Spleen (tissue), 13 donors: ENCODE measurements at places on chromosomes 2 and 18. TPM values are rescaled to one million over a fixed set of nuclear protein-coding genes. Genes with fewer than 3 reads are reported as not detected.

DNA sequence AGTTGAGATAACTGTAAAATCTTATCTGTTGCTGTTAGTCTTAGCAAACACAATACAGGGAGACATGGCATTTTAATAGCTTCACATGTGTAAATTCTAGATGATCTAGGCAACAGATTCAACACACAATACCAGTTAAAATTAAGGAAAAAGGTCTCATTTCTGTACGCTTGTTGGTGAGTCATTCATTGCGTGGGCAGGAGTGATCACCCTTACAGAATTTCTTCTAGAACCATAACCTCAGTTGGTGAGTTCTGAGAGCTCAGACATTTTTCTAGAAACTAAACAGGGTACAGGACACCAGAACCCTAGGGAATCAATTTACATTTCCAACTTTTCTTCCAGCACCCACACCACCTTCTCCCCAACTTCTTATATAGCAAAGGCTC is 81.9 kb downstream of the SLC8A1 start:
- H3K27ac ChIP-seq = no peak overlapping the region
- H3K4me1 ChIP-seq = no peaks in the 10 kb centered on the region
- H3K27me3 ChIP-seq = no peaks in the 10 kb centered on the region
- no peak for DNase-seq
- H3K36me3 ChIP-seq = no peaks in the 10 kb centered on the region

DNA sequence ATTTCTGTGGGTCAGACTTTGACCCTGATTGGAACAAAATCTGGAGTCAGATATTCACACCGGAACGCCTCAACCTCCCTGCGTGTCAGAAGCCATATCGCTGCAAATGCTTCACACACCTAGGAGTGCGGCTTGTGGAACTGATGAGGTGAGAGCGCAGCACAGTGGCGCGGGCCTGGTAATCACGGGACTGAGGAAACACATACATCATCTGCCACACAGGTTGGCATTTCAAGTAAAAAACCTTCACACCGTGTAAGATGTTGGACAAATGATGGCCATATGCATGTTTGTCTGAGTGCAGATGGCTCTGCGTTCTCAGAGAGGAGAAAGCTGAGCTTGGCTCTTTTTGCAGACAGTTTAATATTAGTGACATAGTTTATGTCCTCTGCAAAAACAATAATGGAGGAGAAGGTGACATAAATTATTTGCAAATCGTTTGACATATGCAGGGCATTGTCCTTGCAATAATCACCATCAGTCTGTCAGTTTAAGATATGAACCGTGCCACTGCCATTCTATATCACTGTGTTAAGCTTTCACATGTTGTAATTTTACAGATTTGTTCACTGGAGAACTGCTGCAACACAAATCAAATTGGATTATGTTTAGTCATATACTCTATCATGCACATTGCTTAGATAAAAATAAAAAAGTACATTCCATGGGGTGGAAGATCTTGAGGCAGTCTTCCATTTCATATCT is 101.4 kb downstream of the MTX2 start:
- DNase-seq = no peak
- no peak overlapping the region for H3K4me3 ChIP-seq
- H3K4me1 ChIP-seq = no peaks in the 10 kb centered on the region

- H3K36me3 ChIP-seq = no peaks in the 10 kb centered on the region
- no peak overlapping the region for H3K4me3 ChIP-seq
- no peak overlapping the region for H3K27ac ChIP-seq
- H3K27me3 ChIP-seq = no peaks in the 10 kb centered on the region
- no peak for DNase-seq
Measured at GRCh38 chr18:60022671-60023276, 123.0 kb downstream of the PMAIP1 start.

DNA sequence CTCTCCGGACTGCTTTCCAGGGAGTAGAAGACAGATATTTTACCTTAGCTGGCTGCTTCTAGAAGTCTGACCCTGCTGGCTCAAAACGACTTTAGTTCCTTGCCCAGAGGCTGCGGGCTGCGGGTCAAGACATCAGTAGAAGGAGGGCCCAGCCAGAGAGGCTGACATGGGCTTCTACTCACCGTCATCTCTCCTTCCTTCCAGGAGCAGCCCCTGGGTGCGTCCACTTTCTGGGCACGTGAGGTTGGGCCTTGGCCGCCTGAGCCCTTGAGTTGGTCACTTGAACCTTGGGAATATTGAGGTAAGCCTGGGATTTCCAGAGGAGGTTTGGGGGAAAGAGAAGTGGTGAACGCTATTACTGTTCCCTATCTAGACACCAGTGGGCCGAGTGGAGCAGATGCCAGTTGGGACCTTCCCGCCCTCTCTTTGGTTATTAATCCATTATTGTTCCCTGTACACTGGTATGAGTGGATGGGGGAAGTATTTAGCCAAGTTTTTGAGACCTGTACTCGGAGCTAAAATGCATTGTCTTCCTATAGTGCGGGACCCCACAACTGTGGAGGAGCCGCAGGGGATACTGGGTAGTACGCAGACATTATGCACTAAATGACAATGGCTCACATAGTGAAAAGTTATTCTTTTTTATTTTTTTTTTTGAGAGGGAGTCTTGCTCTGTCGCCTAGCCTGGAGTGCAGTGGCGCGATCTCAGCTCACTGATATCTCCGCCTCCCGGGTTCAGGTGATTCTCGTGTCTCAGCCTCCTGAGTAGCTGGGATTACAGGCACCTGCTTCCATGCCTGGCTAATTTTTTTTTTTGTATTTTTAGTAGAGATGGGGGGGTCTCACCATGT is 26.3 kb upstream of the CASP8 start:
- H3K4me1 ChIP-seq = peaks cover 40% of the 10 kb centered on the region
- peak; percentile 83 for DNase-seq
- H3K27ac ChIP-seq = peak overlapping the region; percentile 74
- peak overlapping the region; percentile 53 for H3K4me3 ChIP-seq
- no peaks in the 10 kb centered on the region for H3K27me3 ChIP-seq

- no peaks in the 10 kb centered on the region for H3K36me3 ChIP-seq
- H3K27me3 ChIP-seq = no peaks in the 10 kb centered on the region
- H3K4me3 ChIP-seq = no peak overlapping the region
Measured at GRCh38 chr18:2331491-2331890, 239.8 kb downstream of the METTL4 start.

DNA sequence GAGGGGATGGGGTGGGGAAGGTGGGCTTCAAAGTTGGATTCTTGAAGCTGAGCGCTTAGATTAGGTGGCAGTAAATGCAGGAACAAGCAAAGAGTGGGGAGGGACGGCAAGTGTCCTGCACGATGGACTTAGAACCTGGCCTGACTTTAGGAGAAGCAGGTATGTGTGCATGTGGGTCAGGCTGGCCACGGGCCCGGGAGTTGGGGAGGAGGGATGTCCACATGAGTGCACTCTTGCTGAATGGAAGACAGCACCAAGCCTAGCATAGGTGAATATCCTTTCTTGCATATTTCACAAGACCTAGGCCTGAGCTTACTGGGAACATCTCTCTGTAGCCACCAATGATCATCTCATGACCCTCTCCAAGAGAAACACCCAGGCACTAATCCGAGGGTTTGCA is 96.1 kb downstream of the DDX1 start:
- H3K36me3 ChIP-seq = no peaks in the 10 kb centered on the region
- no peaks in the 10 kb centered on the region for H3K27me3 ChIP-seq
- no peak for DNase-seq
- peaks cover 5% of the 10 kb centered on the region for H3K4me1 ChIP-seq

DNA sequence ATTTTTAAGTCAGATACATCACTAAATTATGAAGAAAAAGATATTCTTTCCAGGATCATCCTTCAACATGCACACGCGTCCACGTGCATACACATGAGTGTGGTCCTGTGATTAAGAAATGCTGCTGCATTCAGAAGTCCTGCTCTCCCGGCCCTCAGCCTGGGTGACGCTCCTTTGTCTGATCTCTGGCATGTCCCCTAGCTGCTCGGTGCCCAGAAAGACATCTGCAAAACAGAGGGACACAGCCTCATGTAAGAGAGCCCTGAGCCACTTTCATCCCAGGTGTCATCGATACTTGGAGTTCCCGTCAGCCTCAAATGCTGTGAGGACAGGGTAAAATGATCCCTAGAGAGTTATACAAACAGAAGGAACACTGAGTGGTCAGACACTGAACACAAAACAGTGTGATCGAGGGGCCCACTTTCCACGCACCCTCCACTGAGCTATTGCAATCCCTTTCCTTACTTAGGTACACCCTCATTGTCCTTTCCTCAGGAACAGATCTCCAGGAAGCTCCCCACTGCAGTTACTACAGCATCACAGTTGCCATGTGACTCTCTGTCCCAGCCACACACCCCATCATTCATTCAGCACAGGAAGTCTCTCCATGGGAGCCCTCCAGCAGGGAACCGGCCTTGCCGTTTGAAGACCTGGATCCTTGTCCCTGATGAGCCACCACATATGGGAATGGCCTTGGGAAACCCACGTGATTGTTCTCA is 32.1 kb downstream of the CRACDL start:
- H3K27ac ChIP-seq = no peak overlapping the region
- peak; percentile 41 for DNase-seq
- H3K4me3 ChIP-seq = no peak overlapping the region
- H3K36me3 ChIP-seq = no peaks in the 10 kb centered on the region
- no peaks in the 10 kb centered on the region for H3K27me3 ChIP-seq

DNA sequence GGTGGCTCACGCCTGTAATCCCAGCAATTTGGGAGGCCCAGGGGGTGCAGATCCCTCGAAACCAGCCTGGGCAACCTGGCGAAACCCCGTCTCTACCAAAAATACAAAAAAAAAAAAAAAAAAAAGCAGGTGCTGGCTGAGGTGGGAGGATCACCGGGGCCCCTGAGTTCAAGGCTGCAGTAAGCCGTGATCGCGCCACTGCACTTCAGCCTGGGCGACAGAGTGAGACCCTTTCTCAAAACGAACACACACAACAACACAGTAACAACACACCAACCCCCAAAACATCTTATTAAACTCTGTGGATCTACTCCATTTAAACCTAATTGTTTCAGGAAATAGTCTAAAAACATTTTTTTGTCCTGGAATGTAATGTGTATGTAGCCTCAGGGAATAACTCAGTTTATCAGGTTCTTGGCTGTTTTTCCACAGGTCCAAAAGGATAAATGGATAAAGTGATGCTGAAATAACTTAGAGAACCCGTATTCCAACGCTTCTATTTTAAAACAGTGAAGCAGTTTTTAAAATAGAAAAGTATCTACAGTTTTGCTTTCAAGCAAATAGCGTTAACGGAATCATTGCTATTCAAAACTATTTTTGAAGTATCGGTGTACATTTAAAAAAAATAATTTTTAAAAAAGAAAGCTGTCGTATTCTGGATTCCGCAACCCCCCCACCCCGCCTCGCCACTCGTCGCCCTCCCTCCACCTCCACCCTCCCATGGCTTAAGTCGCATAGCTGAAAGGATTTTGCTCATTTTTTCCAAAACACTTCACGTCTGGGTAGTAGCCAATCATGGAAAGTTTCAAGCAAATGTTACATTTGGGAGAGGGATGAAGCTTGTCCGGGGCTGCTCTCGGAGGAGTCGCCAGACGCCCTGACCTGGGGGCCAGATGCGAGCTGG is 895 bp upstream of the GLS start:
- no peaks in the 10 kb centered on the region for H3K36me3 ChIP-seq
- no peak for DNase-seq
- H3K4me3 ChIP-seq = peak overlapping the region; percentile 93
- H3K4me1 ChIP-seq = peaks cover 33% of the 10 kb centered on the region
- peak overlapping the region; percentile 99 for H3K27ac ChIP-seq

GRCh38 chr18:61414086-61414485 is 80.9 kb downstream of the CDH20 start:
- H3K4me3 ChIP-seq = no peak overlapping the region
- H3K27me3 ChIP-seq = no peaks in the 10 kb centered on the region
- H3K36me3 ChIP-seq = no peaks in the 10 kb centered on the region
- no peaks in the 10 kb centered on the region for H3K4me1 ChIP-seq
- H3K27ac ChIP-seq = no peak overlapping the region

DNA sequence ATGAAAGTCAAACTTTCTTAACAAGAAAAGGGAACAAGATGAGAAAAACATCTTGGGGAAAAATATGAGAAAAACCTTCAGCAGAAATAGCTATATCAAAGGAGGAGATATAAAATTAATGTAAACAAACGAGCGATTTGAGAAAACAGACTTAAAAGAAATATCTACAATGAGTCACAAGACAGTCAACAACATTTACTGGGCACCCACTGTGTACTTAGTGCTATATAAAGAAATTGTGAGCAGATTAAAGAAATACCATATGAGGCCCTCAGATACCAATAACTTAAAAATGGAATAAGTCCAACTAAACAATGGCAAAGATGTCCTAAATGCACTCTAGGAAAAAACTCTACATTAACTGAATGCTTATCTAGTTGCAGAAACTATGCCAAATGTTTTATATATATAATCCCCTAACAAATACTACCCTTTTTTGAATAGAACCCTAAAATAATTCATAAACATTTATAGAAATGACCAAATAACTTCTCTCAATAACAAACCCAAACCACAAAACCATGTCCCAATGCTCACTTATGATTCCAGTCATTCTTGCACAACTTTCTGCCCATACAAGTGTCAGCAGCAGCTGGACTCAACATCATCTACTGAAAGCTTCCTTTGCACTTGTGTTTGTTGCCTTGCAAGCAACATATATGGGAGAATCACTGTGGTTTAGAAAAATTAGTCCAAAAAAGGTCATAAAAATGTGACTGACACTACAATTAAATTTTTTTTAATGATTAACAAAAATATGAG is 83.5 kb downstream of the COBLL1 start:
- no peak for DNase-seq
- H3K4me3 ChIP-seq = no peak overlapping the region
- peak overlapping the region; percentile 20 for H3K27ac ChIP-seq
- H3K27me3 ChIP-seq = no peaks in the 10 kb centered on the region
- H3K36me3 ChIP-seq = no peaks in the 10 kb centered on the region

DNA sequence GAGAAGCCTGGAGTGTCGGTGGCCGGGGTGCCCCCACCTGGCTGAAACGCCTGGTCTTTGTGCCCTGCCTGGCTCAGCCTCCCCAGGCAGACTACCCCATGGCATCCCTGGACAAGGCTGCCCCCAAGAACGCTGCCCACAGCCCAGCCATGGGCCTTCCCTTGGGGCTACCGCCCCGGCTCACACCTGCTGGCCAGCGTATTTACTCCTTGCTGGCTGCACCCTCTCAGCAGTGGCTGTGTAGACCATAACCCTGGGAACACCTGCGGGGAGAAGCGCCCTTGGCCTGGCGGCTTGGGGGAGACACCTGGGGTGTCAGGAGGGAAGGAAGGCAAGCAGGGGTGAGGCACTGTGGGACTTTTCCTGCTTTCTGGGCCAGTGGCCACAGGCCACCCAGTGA is 17.3 kb downstream of the CAPN10 start:
- H3K36me3 ChIP-seq = peaks cover 32% of the 10 kb centered on the region
- H3K27ac ChIP-seq = no peak overlapping the region
- peak; percentile 66 for DNase-seq
- no peaks in the 10 kb centered on the region for H3K4me1 ChIP-seq
- no peaks in the 10 kb centered on the region for H3K27me3 ChIP-seq

- no peaks in the 10 kb centered on the region for H3K27me3 ChIP-seq
- peaks cover 5% of the 10 kb centered on the region for H3K4me1 ChIP-seq
Measured at GRCh38 chr18:5198311-5198710, 1.3 kb upstream of the AKAIN1 start.

- no peaks in the 10 kb centered on the region for H3K4me1 ChIP-seq
- H3K27me3 ChIP-seq = no peaks in the 10 kb centered on the region
- H3K36me3 ChIP-seq = peaks cover 13% of the 10 kb centered on the region
- H3K4me3 ChIP-seq = no peak overlapping the region
- DNase-seq = no peak
- no peak overlapping the region for H3K27ac ChIP-seq
Measured at GRCh38 chr2:40164736-40165508, 287.0 kb downstream of the SLC8A1 start.

GRCh38 chr2:207286106-207286505 is 120.4 kb upstream of the KLF7 start:
- H3K27ac ChIP-seq = no peak overlapping the region
- H3K36me3 ChIP-seq = no peaks in the 10 kb centered on the region
- peaks cover 19% of the 10 kb centered on the region for H3K4me1 ChIP-seq
- no peak overlapping the region for H3K4me3 ChIP-seq

The CFAP65 gene
- not detected for total RNA-seq

The ACTG2 gene
- total RNA-seq = 0.60 TPM

The CIDEA gene
- total RNA-seq = not detected

The SEPTIN10 gene
- total RNA-seq = 66.3 TPM

The OBSL1 gene
- 51.6 TPM for total RNA-seq
